Activated T-cell treated with anti-CD3 and anti-CD28 coated beads for 1 hour (primary cell): ENCODE measurements at places on chromosomes 1 and 21.

DNA sequence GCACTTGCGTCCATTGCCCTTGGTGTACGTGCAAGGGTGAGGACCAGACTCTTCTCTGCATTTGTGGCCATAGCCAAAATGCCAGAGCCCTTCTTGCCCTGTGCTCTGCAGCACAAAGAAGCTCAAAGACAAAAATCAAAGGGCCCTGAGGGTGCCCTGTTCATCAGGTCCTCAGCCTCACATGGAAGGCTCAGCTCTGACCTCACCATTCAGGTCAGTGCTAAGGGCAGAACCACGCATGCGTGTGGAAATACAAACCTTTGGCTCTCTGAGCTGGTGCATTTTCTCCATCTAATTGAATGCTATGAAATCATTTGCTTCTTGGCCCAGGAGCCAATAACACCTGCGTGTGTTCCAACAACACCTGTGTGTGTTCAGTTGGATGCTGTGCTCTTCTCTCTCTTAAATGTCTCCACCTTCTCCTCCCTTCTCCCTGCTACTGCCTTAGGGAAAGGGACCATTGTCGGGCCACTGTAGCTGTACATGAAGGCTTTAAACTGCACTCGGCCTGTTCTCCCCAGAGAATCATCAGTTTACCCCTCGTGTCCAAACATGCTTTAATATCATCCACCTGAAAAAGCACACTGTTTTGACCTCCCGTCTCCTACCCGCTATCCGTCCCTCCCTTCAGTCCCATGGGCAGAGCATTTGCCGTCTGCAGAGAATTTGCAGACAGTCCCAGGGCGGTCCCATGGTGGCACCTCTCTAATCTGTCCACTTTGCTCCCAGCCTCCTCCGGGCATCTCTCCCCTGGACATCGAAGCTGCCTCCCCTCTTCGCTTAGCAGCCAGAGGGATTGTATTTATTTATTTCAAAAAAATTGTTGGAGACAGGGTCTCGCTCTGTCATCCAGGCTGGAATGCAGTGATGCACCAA lies 60.6 kb downstream of the EVA1C start:
- DNase-seq, result no peak

DNA sequence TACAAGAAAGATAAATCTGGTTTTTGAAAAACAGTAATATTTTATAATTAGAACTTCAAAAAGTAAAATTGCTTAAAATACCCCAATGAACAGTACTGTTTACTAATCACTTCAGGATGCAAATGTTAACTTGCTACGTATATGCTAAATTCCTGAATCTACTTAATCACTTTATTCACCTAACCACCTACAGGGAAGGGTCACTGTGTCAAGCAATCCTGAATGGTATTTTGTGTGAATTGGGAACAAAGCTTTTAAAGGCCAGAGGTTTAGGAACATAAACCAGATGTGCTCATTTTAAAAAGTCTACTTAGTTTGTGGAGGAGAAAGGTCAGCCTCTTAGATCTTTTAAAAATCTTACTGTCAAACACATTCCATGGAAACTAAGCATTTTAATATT lies 1143.0 kb upstream of the ADGRL2 start:
- no peak for DNase-seq

GRCh38 chr1:56289260-56289659 lies 290.1 kb downstream of the PLPP3 start:
- DNase-seq, result no peak

GRCh38 chr1:42170779-42171621 lies 6.5 kb upstream of the GUCA2A start:
- no peak for DNase-seq

GRCh38 chr1:8020032-8020431 lies 6.1 kb downstream of the ERRFI1 start:
- DNase-seq, result no peak

DNA sequence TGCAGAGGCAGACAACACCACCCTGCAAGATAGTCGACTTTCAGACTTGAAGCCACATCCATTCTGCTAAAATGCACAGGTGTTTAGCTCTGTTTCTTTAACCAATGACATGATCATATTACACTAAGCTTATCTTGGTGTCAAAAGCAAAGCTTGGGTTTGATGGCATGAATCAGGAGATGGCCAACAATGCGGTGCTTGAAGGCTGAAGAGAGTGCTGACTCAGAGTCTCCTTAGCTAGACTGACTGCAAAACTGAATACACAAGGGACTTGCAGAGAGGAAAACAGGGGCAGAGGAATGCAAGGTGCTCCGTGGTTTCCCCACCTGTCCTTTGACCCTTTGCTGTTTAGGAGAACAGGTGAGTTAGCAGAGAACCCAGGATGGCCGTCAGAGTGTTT lies 262.6 kb downstream of the SIPA1L2 start:
- DNase-seq, result no peak

GRCh38 chr1:201707656-201708055 lies 121.3 kb upstream of the IPO9 start:
- DNase-seq, result no peak

DNA sequence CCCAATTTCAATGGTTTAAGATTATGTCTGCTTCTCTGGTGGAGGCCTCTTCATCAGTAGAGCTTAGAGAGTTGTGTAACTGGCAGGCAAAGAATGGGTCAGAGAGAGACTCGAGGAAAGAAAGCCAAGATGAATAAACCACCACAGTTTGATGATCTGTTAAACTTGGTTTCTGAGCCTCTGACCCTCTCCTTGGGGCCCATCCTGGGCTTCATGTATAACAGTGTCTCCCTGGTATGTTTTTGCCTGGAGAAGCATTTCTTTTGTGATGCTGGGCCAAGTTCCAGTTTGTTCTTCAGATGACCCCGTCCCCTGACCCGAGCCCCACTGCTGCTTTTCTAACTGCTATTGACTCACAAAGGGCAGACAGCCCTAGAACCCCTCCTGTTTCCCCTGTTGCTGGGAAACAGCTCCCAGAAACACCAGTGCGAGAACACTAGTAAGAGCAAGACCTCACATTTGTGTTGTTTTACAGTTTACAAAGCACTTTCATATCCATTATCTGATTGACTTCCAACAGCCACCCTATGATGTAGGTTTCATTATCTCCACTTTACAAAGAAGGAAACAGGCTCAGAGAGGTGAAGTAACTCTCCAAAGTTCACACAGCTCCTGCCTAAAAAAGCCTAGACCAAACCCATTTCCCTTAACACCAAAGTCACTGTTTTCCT lies 9.0 kb downstream of the CD2 start:
- DNase-seq, result no peak

GRCh38 chr1:90945287-90945686 lies 76.5 kb downstream of the ZNF644 start:
- DNase-seq, result no peak

DNA sequence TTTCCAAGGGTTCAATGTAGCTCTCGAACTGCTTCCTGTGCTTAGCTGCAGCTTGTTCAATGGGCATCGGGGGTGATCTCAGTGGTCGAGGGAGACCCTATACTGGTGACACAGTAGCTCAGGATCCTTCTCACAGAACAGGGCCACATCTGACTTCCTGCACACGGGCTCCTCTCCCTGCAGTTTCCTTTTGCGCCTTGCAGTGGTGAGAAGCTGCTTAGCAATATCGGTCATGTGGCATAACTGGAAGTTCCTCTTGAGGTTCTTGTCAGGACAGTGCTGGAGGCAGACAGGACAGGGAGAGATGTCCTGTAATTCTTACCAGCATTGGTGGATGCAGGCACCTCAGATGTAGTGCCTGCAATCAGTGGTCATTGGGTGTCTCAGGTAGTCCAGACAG lies 140.5 kb upstream of the MAP1LC3C start:
- DNase-seq, result no peak

- DNase-seq, result peak; percentile 34
These were observed 11.6 kb upstream of the S100A7A start for GRCh38 chr1:153404768-153405167.

- no peak for DNase-seq
These were observed 28.3 kb downstream of the TLCD4 start for GRCh38 chr1:95145493-95145892.

DNA sequence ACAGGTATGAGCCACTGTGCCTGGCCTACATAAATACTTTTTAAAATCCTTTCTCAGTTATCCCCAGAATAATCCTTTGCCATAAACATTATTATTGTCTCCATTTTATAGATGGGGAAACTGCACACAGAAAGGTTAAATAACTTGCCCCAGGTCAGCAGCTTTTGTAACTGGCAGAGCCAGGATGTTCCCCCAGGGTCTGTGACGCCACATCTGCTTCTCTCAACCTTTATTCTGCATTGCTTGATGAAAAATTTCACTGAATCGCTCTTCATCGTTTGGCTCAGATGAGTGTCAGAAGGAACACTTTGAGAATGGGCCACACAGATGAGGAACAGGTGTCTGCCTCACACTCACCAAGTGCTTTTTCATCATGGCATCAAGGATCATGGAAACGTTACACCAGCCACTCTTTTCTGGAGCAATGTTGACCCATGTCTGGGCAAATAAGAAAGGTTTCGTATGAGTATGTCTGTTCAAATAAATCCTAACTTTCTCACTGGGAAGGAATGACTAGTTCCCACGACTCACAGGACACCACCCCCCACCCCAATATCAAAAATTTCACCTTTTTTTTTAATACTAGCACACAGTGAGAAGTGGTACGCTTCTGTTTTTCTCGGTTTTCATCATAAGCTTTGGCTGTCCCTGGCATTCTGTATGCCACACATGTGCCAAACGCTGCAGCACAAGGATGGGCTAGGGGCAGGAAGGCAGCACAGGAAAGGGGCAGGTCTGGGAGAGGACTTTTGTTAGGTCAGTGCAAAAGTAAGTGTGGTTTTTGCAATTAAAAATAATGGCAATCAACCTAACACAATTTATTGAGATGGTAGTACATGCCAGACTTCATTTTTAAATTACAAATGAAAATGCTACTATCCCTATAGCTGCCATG lies 9.0 kb upstream of the PTGFRN start:
- DNase-seq, result no peak

DNA sequence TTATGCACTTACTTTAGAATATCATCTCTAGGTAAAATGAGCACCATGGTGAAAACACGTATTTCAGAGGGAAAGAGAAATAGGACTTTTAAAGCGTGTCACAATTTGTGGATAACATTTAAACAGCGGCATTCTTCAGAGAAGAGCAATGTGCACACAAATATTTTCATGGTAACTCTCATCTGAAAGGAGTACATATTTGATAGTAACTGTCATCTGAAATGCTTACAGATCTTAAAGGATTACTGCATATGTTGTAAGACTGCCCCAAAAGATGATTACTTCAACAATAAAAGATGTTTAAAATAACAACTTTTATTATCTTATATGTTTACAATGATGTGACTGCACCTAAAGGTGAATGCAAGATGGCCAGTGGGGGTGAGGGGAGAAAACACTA lies 408.8 kb downstream of the PLA2G4A start:
- DNase-seq, result no peak

GRCh38 chr1:89337903-89338302 lies 26.0 kb upstream of the GBP6 start:
- no peak for DNase-seq
